Epithelial cell of proximal tubule (primary cell): ENCODE measurements at places on chromosomes 2 and 18.

- no peak for DNase-seq
These were observed 265.3 kb downstream of the TWIST2 start for GRCh38 chr2:239113171-239113570.

GRCh38 chr2:15553519-15553918 is 7.6 kb downstream of the NBAS start:
- no peak for DNase-seq

- DNase-seq, result no peak
These were observed 17.2 kb downstream of the ST3GAL5 start for GRCh38 chr2:85871494-85872164.

GRCh38 chr2:20933714-20934113 is 110.2 kb downstream of the APOB start:
- DNase-seq, result no peak

DNA sequence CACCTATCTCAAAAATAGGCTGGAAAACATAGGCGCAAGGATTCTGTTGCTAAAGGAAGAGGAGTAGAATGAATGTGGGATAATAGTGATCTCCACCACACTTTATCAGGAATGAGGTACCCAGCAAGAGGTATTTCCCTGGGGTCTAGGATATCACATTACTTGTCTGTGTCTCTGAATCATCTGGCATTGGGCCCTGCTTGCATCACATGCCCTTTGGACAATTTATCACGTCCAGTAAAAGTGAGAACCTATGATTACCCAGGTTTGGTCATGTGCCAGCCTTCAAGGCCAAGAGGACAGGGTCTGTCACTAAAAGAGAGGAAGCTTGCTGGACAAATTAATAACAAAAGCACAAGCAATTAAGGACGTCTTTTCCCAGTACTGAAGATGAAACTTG is 11.4 kb upstream of the TRAPPC8 start:
- peak; percentile 54 for DNase-seq

DNA sequence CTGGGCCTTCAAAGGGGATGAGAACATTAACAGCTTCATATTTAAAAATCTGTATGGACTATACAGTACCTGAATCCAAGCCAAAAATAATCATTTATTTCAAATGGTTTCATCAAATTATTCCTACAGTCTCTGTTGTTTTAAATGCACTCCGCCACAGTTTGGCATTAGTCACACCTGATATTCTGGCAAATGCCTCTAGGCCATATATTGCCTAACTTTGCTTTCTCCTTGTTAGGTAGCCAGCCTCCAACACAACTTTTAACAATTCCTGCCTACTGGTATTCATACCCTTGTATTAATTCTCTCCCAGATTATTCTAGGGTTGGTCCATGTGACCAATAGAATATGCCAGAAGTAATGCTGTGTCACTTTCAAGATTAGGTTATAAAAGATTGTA is 146.6 kb upstream of the FANCL start:
- no peak for DNase-seq
